Posterior vena cava (tissue), 2 donors: ENCODE measurements at places on chromosomes 3 and 15.

- peak; percentile 49 for DNase-seq
These were observed 54.4 kb downstream of the ATP1B3 start for GRCh38 chr3:141930801-141931200.

DNA sequence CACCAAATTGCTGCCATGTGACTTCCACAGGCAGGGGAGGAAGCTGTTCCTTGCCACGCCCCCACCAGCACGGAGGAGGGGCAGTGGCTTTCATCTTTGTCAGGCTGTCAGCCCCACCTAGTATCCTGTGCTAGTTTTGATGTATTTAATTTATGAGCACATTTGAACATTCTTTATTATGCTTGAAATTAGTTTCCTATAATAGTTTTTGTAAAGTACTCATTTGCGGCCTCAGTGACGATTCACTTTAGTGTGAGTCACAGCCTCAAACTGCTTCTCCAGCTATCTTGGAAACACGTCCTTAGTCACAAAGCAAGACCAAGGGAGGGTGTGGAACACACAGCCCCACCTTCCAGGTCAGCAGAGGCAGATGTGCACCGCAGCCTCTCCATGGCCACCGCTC lies 239.9 kb upstream of the ATP10A start:
- no peak for DNase-seq

- no peak for DNase-seq
These were observed 77.7 kb downstream of the ABHD5 start for GRCh38 chr3:43768381-43768973.

GRCh38 chr3:49295489-49296058 lies 18.5 kb upstream of the C3orf62 start:
- DNase-seq, result no peak

DNA sequence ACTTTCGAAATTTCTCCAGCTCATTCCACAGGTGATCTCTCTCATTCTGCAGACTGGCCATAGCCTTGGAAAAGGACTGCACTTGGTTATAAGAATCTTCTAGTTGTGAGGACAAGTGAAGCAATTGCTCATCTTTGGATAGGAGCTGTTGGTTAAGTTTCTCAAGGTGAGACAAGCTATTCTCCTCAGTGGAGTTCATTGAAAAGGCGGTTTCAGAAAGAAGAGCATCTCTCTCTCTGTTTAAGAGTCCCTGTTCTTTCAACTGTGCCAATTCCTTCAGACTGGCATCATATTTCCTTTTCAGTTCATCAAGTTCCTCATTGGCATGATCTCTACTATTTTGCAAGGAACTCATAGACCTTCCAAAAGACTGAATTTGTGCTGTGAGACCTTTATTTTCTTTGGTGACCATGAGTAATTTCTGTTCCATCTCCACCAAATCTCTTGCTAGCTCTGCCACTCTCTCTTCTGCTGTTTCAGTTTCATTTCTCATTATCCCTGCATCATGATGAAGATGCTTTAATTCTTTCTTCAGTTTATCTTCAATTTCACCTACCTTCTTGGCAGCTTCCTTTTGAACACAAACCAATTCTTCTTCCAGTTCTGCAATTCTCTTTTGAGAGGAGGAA lies 30.2 kb upstream of the HCLS1 start:
- no peak for DNase-seq

DNA sequence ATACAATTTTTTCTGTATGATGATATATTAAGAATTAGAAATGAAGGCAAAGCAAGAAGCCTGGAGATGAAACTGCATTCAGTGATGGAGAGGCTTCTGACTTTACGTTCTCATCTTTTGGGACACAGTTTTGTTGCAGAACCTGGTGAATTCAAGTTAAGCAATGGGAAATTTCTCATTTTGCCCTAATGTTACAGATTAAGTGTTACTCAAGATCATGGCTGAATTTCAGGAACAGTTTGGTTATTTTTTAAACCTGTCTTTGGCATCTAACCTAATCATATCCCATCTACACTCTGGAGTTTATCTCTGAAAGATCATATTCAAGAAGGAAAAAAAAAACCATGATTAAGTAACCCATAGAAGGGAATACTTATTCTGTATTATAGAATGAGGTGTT lies 6.0 kb downstream of the NIT2 start:
- DNase-seq, result no peak

DNA sequence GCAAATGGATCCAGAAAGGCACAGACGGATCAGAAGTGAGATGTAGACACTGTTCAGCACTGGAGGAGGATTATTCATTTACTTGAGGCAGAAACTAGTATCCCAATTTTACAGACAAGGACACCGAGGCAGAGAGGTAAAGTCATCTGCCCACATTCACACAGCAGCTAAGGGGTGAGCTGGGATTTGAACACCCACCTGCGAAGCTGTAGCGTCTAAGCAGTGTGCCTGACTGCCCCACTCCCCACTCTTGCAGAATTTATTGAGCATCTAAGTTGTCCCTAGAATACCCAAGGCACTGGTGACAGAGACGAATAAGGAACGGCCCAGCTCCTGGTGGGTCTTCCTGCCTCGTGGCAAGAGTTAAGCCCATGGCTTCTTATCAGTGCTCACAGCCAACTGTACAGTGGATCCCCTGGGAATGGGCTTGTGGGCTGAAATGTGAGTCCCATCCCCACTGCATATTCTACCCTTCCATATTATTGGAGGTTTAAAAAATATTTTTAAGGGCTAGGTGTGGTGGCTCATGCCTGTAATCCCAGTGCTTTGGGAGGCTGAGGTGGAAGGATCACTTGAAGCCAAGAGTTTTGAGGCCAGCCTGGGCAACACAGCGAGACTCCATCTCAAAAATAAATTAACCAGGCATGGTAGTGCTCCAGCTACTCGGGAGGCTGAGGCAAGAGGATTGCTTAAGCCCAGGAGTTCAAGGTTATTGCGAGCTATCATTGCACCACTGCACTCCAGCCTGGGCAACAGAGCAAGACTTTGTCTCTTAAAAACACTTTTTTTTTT lies 77.6 kb downstream of the IQSEC1 start:
- DNase-seq, result peak; percentile 35

DNA sequence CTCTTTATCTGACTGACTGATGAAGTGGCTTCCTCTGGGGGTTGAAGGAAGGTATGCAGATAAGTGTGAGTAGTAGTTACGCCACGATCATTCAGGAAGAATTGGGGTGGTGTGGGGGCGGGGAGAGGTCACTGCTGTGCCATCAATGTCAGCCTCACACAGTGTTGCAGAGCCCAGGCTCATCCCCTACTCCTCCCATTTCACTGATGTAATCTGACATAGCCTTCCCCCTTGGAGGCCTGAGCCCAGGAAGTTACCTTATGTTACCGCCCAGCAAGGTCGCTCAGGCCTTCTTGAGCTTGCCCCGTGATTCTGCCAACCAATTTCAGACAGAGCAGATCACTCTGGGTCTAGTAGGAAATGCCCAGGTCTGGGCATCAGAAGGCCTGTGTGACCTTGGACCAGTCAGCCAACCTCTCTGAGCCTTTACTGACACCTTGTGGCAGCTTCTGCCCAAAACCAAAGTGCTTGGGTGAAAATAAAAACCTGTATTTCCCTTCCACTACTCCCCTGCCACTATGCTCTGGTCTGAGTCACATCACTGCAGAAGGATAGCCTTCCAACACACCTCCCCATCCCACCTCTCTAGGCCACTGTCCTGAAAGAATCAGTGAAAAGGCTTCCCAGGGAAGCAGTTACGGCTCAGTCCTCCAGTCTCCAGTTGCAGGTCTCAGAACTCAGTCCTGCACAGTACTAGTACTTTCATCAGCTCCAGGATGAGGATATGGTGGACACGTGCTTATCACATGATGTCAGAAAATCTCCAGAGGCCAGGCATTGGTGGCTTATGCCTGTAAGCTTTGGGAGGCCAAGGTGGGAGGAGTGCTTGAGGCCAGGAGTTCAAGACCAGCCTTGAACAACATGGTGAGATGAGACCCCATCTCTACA lies 28.1 kb upstream of the INSYN1 start:
- DNase-seq, result peak; percentile 60

DNA sequence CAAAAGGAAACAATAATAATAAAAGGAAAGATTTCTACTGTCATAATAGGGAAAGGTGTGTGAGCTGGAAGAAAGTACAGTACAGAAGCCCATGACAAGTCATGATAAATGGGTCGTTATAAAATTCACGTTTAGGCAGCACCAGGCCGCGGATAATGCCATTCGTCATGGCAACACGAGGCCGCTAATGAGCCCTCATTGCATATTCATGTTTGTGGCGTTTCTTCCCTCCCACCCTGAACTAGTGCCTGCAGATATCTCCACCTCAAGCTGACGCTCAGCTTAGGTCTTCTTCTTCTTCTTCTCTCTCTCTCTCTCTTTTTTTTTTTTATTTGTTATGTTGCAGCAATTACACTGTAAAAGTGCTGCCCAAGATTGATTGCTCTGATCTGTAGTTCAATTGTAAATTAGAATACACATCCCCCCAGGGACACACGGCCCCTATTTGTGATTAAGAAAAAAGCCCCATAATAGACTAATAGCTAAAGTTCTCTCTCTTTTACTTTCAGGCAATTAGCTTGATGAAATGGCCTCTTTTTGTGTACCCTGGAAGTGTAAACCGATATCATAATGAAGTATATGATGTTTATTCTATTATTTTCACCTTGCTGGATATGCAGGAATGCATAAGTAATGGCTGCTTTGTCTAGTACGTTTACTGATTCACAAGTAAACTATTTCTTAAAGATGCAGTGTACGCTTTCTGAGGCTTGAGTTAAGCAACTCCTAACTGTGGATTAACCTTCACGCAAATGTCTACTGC lies 61.9 kb upstream of the NR2F2 start:
- DNase-seq, result no peak
